Stimulated activated CD8-positive, alpha-beta memory T cell treated with anti-CD3 and anti-CD28 coated beads, Interleukin-15, amount 100 ng/mL, for 24 hours (primary cell): ENCODE measurements at places on chromosomes 3 and 15.

DNA sequence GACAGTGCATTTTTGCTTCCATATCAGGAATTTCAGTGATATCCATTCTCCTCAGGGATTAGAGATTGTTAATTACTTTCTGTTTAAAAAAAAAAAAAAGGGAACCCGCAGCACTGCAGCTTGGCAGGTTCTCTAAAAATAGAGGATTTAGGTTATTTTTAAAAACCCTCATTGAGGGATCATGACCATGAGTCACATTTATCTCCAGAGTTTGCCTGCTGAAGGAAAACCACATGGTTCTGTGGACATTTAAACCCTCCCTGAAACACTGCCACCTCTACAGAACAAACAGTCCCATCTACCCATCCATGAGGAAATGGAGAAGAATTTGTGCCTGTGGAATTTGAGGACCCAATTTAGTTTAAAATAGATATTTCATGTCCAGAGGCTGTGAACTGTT, 66.2 kb upstream of the UBE2E1 start:
- DNase-seq, result no peak

GRCh38 chr15:39934397-39935071, 619 bp downstream of the EIF2AK4 start:
- no peak for DNase-seq

GRCh38 chr3:107402214-107402613, 25.0 kb downstream of the CCDC54 start:
- no peak for DNase-seq

GRCh38 chr15:45105586-45105985, 8.4 kb downstream of the DUOX2 start:
- DNase-seq, result no peak

DNA sequence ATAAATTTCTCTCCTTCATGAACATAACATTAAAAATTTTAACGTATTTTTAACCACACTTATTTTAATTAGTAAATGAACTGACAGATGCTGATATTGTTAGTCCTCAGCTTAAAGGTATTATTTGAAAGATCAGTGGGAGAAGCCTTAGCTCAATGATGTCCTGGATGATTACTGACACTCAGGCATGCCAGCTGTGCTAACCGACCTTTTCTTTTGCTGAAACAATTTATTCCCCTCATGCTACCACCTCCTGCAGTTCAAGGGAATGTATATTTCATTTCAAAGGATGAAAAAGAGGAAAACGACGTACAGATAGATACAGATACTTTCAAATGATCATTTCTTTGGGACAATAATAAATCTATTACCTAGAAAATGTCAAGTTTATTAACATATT, 620.8 kb downstream of the FGF12 start:
- DNase-seq, result no peak

- DNase-seq, result no peak
Measured at GRCh38 chr3:62839748-62840147, 35.5 kb downstream of the CADPS start.

- DNase-seq, result no peak
Measured at GRCh38 chr3:77939726-77940125, 899.8 kb downstream of the ROBO2 start.

DNA sequence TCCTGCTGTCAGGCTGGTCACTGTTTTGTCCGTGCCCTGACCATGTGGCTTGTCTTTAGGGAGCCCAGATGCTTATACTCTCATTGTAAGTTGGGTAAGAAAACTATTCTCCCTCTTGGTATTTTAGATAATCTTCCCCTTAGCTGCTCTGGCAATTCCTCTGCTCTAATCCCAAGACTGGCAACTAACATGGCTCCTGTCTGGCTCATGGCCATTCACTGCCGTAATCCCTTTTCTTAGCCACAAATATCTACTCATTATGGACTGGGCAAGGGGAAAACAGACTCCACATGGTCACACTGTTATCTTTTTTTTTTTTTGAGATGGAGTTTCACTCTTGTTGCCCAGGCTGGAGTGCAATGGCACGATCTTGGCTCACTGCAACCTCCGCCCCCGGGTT, 38.8 kb downstream of the TYRO3 start:
- no peak for DNase-seq

DNA sequence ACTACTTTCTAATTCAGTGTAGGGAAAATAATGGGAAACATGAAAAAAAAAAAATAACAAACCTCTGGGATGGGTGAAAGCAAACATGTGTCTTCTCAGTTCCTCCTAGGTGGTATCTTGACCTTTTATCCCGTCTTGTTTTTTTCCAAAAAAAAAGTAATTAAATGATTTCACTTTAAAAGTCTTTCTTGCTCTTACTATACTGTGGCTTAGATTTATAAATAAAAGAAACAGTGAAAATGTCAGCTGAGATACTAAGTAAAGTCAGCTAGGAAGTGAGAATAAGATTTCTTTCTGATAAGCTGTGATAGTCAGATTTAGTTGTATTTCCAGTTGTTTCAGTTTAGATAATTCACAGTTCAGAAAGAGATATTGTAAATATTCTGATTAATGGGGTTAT, 37.4 kb downstream of the BBX start:
- no peak for DNase-seq

DNA sequence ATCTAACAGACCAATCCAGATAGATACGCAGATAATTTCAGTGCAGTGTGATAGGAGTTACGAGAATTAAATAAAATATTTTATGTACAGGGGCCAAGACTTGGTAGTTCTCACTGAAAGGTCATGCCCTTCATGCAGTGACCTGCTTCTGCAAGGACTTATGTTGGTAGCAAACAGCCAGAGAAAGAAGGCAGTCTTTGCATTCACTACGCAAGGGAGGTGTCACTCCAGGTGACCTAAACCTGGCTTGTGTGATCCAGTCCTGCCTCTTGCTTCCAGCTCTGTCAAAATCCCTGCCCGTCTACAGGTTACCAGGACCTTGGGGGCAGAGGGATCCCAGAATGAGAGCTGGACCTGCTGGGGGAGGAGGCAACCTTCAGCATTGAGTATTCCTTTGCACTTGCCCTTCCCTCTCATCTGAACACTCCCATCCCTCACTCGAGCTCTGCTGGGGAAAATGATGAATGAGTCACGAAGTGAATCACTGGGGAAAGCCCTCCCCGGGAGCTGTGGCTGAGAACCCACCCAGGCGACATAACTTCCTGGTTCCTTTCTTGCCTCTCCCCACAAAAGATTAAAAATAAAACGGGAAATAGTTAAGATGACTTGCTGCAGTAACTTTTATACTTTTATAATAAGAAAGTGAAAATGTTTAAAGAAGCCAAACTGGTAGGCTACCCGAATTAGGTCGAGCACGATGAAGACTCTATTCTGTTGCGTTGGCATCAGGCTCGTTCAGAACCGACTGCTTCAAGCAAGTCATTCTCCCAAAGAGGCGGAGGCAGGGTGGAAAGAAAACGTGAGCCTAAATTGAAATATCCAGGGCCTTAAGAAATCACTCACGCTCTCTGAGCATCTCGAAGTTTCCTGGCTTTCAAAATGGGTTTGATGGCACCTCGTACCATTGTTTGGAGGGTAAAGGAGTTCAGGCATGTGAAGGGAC, 216.1 kb downstream of the SLCO3A1 start:
- no peak for DNase-seq

DNA sequence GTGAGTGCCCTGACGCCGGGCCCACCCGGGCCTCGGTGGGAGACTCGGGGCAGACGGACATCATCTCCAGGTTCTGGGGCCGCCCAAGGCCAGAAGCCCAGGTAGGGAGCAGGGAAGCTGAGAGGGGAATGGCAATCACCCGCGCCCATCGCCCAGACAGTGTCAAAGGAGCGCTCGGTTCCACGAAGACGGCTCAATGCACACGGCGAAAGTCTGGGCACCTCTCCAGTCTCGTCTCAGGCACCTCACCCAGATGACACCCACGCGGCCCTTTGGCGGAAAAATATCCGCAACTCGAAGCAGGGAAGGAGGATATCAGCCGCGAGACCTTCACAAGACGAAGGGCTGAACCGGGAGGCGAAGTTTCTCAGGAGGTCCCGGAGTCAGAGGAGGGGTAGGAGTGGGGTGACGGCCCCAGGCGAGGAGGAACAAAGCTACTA, 916 bp downstream of the IL17RD start:
- DNase-seq, result no peak

DNA sequence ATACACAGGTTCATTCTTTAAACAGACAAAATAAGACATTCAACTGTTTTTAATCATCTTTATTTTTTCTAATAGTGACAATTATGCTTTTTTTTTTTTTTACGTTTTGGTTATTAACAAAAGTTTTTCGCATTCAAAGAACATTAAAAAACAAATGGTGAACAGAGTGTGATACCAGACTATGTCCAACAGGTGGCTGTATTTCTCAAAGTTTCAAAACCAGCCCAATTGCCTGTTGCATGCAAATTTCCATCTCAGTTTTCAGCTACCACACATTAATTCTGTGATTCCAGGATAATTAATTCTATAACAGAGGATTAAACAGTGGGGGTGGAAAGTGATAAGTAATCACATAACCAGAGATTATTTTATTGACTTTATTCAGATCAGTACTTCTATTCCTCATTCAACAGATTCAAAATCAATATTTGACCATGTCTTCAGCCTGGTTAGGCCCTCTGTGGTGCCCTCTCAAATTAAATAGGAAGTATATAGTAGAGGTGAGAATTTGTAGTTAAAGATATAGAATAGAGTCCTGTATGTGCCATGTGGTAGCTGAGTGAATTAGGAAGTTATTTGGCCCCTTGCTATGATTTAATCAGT, 122.2 kb upstream of the DCBLD2 start:
- no peak for DNase-seq

DNA sequence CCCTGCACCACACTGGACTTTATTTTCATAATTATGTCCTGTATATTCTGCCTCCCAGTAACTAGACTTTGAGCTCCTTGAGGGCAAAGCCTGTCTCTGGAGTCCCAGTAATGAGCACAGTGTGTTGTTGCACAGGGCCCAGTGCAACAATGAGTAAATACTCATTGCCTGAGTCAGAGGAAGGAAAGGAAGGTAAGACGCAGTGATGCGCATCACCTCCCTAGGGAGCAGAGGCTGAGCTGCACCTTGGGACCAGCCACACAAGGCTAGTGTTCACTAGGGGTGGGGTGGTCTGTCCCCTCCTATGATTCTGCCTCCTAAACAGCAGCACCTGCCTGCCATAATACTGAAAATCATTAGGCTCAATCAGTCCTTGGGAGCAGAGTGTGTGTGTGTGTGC, 86.6 kb upstream of the ADAMTSL3 start:
- no peak for DNase-seq

- no peak for DNase-seq
Measured at GRCh38 chr15:62878070-62878469, 164.5 kb upstream of the TPM1 start.

DNA sequence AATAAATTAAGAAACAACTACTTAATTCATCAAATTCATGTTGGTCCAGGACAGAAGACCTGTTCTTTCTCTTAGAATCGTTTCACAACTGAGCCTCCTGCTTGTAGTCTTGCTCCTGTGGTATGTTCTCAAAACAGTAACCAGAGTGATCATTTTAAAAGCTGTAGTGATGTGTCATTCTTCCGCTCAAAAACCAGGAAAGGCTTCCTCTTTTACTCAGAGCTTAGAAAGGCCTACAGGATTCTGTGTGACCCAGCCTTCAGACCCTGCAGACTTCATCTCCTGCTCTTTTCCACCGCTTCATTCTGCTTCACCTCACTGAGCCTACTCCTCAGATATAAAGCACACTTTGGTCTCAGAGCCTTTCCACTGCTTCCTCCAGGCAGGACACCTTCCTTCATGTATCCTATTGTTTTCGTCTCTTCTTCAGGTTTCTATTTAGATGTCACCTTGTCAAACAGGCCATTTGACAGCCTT, 22.7 kb downstream of the ST6GAL1 start:
- DNase-seq, result no peak

GRCh38 chr3:113912552-113913236, 35.1 kb upstream of the ZDHHC23 start:
- no peak for DNase-seq

DNA sequence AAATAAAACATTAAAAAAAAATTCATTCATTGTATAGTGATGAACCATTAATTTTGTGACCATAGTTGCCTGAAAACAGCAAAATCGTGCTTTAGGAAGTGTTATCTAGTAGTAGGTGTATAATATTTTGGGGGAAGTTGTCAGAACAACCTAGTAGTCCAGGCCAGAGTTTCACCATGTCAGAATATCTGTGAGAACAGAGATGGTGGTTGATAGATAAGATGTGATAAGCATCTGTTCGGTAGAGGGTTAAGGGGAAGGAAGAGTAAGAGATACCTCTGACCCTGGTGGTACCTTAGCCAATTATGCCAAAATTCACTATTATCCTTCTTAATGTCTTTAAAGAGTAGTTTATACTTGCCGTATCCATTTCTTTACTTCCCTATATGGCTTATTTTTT, 113.8 kb downstream of the MITF start:
- no peak for DNase-seq

GRCh38 chr3:9727041-9727595, 4.4 kb upstream of the BRPF1 start:
- no peak for DNase-seq

GRCh38 chr3:39126532-39127071, 19.1 kb downstream of the TTC21A start:
- no peak for DNase-seq

DNA sequence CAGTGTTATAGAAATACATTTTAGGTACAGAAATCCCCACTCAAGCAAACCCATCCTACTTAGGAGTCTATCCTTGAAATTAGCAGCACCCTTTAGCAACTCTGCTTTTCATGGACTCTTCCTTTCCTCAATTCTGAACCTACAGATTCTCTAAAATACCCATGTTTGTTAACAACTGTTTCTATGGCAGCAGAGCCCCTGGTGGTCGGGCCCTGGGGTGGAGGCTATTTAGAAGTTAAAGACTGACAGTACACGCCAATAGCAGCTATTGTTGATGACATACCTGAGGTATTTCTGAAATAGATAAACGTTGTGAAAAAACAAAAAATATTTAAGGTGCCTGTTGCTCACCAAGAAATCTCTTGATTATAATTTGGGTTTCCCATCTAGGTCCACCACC, 23.4 kb upstream of the NRG4 start:
- no peak for DNase-seq

GRCh38 chr15:40092256-40092978, 16.3 kb downstream of the BMF start:
- no peak for DNase-seq

- DNase-seq, result no peak
Measured at GRCh38 chr3:173396191-173397041, 1.1 kb upstream of the NLGN1 start.

DNA sequence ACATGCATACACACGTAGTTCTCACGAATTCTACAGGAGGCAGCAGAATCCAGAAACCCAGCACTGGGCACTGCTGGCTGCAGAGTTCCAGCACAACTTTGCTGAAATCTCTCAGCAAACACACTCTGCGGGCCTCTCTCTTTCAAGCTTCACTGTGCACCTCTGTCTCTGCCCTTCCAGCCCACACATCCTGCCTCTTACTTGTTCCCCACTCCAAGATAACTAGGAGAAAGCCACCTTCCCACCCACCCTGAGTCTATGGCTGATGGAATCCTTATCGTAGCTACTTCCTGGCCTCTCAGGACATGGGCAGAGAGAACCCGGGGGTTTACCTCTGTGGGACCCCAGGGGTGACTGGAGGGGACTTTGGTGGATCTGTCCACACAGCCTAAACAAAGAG, 11.9 kb downstream of the ANP32A start:
- DNase-seq, result no peak
